ENCODE measurements at places on chromosomes 16 and 17.

- DNase-seq, result no peak
Measured at GRCh38 chr17:41444186-41444585, 3.4 kb upstream of the KRT38 start.

DNA sequence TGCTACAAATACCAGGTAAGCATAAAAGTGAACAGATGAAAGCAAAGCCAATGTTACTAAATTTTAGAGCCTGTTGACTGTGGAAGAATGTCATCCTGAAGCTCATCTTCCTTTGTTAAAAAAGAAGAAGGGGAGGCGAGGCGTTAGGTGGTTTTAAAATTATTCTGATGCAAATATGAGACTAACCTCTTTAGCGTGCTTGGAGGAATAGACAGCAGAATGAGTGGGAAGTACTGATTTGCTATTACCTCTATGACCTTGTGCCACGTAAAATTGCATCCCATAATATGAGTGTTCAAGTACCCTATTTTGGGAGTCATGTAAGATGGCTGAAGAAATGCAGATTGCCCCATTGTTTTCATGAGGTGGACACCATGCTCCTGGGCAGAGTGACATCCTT is 95.7 kb downstream of the ELAC2 start:
- DNase-seq, result no peak

GRCh38 chr17:69870091-69870530 is 204.9 kb upstream of the KCNJ16 start:
- no peak for DNase-seq

GRCh38 chr16:23902748-23903414 is 67.1 kb downstream of the PRKCB start:
- no peak for DNase-seq

DNA sequence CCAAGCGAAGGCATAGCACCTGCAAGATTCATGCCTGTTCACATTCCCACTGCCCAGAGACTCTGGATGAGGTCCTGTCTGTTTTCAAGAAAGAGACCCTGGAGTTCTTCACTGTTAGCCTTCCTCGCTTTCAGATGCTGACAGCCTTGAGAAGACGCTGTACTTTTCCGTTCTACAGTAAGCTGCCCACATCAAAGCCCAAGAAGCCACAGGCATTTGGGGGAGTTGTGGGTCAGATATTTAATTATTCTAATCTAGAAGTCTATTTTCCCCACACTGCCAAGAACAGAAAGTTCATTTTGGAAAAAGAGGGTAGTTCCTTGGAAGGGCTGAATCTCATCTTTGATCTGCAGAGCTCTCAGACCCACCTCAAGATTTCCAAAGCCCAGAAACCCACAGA is 127.9 kb downstream of the AXIN2 start:
- no peak for DNase-seq

DNA sequence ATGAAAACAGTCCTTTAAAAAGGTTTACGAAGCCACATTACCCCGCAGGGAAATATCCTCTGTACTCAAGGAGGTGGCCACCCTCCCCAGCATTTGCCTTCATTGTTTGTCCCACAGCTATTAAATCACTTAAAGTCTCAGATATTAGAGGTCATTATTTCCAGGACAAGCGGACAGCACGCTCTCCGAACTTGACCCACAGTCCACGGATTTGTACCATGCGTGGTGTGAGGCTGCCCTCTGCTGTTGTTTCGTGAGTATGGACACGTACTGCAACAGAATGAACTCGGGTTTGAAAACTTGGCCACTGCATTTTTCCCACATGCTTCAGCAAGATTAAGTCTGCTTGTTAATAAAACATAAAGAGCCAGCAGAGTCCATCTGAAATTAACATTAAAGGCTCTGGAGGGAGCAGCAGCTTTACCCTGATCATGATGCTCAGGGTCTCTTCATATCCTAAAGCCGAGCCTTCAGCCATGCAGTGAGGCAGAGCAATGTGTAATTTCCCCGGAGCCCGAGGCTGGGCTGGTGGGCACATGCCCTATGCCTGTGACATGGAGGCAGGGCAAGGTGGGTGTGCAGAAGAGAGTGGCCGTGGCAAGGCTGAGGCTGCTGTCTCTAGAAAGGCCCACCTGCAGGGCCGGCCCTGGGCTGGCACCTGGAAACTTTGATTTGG is 19.7 kb downstream of the MEAK7 start:
- DNase-seq, result no peak

- DNase-seq, result no peak
Measured at GRCh38 chr16:49832177-49832576, 23.7 kb downstream of the ZNF423 start.

- DNase-seq, result no peak
Measured at GRCh38 chr17:16569358-16569712, 331 bp upstream of the ZNF287 start.

GRCh38 chr16:22948058-22948602 is 134.2 kb downstream of the HS3ST2 start:
- DNase-seq, result no peak

DNA sequence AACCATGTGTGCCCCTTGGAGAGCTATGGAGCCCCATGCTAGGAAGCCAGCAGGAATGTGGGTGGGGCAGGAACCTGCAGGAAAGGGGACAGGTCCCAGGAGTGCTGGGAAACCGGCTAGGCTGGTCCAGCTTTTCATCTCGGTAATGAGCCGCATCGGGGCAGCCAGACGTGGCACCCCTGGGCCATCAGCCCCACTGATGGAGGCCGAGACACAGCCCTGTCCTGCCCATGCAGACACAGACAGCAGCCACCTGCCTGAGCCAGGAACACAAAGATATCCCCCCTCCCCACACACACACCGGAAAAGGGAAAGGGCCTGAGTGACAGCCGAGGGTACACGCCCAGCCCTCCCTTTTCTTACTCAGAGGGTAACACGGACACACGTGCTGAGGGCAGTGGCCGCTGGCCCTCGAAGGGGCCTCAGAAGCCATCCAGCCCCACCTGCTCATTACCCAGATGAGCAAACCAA is 18.1 kb downstream of the PPL start:
- no peak for DNase-seq

DNA sequence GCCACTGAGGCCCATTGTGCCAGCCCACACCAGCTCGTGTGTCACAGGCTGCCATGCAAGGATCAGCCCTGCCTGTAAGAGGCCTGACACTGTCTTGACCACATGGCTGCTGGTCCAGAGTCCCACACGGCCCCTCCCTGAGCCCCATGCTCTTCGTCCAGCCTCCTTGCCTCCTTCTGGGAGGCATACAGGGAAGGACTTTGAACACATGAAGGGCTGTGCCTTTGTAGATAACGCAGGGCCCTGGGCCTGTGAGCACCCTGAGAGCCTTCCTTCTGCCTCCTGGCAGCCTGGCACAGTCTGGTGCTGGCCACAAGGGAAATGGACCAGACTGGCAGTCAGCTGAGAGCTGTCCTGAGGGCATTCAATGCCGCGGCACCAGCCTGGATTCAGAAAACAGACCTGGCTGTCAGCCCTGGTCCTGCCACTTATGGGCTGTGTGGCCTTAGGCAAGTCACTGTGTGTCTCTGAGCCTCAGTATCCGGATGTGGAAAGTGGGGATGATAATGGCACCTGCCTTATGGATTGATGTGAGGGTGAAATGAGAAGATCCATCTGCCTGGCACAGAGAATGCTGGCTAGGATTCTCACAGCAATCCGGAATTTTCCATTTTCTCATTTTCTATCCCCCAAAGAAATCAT is 19.2 kb upstream of the SPNS2 start:
- DNase-seq, result no peak

DNA sequence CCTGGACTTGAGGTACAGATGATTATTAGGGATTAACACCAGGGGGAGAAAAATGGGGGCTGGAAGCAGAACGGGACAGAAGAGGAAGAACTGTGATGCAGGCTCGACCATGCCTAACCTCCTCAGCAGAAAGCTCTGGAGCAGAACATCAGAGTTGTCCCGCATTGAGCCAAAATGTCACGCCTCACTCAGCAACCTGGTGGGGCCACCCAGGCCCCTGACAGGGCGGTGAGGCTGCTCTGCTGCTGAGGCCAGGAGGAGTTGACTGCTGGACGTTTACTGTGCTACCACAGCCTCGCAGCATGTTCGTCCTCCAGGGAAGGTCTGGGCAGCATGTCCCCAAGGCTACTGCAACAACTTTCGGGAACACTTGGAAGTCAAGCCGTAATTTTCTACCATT is 6.5 kb upstream of the ULK2 start:
- no peak for DNase-seq

- DNase-seq, result no peak
Measured at GRCh38 chr17:13074026-13074425, 56.2 kb upstream of the ELAC2 start.

- DNase-seq, result no peak
Measured at GRCh38 chr16:54936201-54936978, 5.7 kb downstream of the IRX5 start.

DNA sequence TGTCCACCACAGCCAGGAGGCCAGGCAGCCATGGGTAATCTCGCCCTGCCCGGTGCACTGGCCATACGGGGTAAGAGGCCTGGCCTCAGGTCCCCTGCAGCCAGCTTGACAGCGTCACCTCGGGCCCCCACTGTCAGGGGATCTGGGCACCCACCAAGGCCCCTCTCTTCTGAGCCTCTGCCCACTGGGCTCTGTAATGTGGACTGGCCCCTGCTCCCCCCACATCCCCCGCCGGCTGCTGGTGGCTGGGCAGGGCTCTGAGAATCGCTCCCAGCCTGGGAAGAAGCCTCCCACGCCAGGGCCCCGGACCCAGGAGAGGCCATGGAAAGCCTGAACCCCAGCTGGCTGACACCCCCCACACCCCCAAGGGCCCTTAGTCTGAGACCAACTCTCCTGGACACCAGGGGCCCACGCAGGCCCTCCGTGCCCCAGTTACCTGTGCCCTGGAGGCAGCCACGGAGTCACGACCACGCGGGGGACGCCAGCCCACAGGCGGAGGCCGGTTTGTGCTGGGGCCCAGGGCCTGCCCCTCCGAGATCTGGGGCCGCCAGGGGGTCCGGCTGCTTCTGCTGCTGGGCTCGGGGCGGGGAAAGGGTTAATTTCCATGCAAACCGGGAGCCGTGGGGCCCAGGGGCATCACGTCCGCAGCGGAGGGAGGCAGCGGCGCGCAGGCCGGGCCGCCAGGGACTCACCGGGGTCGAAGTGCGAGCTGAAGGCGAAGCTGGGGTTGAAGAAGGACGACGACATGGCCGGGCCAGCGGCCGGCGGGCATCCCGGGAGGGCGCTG is at the start of gene PVALEF:
Gene PVALEF (plus strand): TSS at position 262 of the 787 bp plus-strand sequence. CDS start 15,720 bp downstream, outside the sequence.
- no peak for DNase-seq

GRCh38 chr16:87003414-87003755 is 313.8 kb downstream of the C16orf95 start:
- DNase-seq, result no peak

- DNase-seq, result no peak
Measured at GRCh38 chr17:14784997-14785696, 480.0 kb downstream of the PMP22 start.

DNA sequence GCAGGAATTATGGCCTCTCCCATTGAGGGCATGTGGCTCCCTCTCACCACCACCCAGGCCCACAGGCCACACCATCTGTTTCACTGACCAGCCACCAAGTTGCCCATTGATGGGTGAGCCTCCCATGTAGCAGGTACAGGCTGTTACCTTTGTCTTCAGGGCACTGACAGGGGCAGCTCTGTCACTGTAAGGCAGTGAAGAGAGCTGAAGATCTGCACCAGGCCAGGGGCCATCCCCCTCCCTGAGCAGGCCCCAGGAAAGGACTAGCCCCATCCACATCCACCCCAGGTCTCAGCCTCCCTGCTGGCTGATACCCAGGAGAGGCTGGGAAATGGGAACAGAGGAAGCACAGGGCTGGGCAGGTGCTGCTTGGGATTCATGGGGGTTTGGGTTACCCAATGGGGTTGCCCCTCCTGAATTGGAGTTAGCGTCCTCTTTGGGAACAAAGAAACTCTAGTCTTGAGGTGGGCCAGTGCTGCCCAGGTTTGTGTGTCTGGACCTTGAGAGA is 1691.4 kb downstream of the TP53TG3F start:
- DNase-seq, result no peak

DNA sequence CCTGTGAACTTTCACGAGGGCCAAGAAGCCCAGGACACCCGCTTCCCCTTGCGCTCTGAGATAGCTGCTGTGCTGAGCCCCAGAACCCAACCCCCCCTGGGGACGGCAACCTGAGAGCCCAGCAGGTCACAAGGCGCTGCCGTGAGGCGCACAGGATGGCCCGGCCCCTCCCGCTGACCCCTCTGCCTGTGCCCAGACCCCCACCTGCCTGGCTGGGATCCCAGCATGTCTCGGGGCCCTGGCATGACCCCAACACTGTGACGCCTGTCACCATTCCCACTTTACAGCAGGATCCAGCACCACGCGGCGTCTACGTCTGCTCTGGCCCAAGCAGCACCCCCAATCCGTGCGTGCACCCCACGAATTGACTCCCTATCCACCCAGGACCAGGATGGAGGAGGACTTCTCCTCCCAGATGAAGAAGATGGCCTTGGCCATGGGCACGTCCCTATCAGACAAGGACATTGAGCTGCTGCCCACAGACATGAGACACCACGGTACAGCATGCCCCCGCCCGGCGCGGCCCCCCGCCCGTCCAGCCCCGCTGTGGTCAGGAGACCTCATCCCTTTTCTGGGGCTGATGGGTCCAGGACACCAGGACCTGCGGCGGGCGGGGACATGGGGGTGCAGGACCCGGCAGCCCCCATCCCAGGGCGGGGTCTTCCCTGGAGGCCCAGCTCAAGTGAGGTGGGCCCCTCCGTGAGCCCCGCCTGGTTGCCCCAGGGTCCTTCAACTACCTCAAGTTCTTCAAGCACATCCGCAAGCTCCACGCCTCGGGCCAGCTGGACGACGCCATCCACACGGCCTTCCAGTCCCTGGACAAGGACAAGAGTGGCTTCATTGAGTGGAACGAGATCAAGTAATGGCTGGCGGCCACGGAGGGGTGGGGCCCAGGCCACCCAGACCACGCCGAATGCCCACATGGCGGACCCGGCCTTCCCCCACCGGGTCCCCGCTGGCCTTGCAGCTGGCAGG is 15.1 kb upstream of the AATK start:
- DNase-seq, result no peak

GRCh38 chr16:8554022-8554421 is 36.3 kb downstream of the TMEM114 start:
- DNase-seq, result no peak
